ENCODE measurements at places on chromosomes 13 and 19.

GRCh38 chr19:41175801-41176777 is 16.9 kb upstream of the CYP2S1 start:
- DNase-seq = peak; percentile 87

GRCh38 chr13:66914155-66914554 is 316.0 kb downstream of the PCDH9 start:
- peak; percentile 11 for DNase-seq

- no peak for DNase-seq
Measured at GRCh38 chr19:52351512-52351911, 15.5 kb downstream of the ZNF610 start.

- no peak for DNase-seq
Measured at GRCh38 chr13:99990126-99990977, 8.8 kb downstream of the ZIC2 start.

DNA sequence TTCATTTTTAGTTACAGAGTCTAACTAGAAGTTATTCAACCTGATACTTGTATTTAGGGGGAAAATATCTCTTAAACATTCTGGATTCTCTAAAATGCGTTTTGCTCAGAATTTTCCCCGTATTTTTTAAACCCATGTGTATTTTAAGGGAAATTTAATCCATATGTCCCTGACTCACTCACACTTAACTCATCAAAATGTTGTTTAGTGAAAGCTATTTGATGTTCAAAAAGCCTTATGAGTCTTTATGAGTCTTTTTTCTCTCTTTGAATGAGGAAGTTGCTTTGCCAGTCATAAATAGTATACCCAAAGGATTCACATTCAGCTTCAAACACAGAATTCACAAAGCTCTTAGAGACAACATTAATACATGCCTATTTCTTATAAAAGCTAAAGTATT is 16.4 kb downstream of the MAB21L1 start:
- peak; percentile 6 for DNase-seq

DNA sequence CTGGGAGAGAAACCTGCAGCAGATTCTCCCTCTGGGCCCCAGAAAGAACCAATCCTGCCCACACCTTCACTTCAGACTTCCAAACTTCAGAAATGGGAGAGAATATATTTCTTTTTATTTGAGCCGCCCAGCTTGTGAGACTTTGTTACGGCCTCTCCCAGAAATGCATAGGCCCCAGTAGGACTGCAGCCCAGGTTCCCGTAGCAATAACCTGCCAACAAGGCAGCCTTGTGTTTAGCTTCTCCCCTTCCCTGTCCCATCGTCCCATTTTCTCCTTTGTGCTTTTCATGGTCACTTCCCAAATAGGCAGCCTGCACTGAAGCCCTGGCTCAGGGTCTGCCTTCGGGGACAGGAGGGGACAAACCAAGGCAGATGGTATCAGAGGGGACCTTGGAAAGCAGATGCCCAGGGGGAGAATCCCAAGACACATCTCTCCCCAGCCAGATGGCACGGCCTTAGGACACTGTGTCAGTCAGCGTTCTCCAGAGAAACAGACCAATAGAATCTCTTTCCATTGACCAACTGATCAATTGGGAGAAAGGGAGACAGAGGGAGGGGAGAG is 3.7 kb upstream of the ARHGEF7 start:
- DNase-seq = no peak

DNA sequence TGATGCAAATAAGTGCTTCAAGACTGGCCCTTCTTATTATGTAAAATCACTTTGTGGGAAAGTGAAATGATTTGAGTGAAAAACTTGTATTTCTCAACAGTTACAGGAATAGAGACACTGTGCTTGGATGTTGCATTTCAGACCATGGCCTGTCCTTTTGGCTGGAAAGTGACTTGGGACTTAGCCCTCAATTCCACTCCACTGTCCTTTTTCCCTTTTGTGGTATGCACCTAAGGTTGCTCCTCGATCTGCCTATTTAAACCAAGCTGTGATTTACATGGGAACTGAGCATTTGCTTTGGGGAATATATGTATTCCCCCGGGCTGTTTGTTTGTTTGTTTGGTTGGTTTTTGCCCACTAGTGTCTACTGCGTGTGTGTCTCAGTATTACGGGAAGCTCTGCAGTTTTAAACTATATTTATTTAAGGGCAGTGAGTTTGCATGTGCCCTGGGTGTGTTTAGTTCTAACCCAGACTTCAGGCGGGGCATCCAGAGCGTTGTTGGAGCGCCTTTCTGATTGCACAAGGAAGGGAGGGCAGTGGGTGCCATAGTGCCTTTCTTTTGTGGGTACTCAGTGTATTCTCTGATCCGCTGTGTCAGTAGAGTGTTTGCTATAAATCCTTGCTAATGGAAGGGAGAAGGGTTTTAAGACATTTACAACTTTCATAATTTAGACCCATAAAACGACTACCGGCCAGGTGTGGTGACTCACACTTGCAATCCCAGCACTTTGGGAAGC is 18.2 kb upstream of the RNF113B start:
- DNase-seq = no peak

All from KBM-7 (cell line).